Thymus (tissue), 14 donors: ENCODE measurements at places on chromosomes 5 and 9.

DNA sequence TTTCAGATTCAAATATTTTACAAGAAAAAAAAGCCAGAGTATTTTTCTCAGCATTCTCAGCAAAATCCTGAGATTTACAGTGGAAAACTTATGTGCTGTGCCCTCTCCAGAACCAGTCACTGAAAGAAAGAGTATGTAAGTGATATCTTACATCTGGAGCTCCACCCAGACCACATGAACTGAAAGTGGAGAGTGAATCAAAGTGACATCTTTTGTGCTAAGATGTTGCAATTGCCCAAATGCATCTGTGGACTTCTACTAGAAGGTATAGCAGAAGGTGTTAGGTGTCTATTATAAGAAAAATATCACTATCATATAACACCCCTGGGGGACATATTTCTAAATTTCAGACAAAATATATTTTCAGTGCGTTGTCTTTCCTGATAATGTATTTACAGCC, 49.0 kb upstream of the RIC1 start:
- DNase-seq, result no peak

GRCh38 chr5:178469975-178470759, 120.0 kb downstream of the COL23A1 start:
- DNase-seq, result no peak

GRCh38 chr5:59346982-59347381, 546.5 kb downstream of the PDE4D start:
- DNase-seq, result no peak

DNA sequence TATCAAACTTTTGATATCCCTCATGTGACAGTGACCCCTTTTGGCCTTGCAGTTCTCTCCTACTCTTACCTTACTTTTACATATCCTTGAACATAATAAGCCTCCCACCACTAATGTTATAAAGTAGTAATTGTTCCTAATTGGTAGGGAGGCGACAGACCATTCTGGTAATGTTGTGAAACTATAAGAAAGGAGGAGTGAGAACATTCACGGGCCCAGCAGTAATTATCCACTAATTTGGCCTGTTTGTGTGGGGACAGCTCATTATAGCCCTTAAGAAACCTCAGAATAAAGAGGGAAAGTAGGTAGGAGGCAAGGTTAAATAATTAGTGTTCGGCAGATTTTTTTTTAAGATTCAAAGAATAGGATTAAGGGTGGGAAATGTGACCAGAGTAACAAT, 1046.5 kb upstream of the ARRDC3 start:
- DNase-seq, result no peak

GRCh38 chr9:136626740-136627642, 35.7 kb upstream of the EGFL7 start:
- DNase-seq, result no peak

- no peak for DNase-seq
These were observed 3.1 kb upstream of the AHRR start for GRCh38 chr5:318341-318897.

DNA sequence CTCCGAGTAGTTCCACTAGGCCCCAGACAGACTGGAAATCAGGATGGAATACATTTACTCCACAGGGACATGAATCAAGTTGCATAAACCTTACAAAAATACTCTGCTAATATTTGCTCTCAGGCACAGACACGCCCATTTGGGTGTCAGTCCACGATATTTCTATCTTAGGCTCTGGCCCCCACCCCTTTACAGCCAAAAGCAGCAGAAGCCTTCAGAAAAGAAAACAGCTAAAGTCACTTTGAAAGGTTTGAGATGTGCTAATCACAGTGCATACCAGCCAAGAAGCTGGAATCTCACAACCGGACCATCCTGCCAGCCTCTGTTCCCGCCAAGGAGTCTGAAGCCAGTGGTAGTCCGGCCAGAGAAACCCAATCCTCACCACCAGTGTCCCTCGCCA, 22.6 kb downstream of the PTPN3 start:
- no peak for DNase-seq

- DNase-seq, result no peak
These were observed 19.5 kb downstream of the RAD1 start for GRCh38 chr5:34895641-34896419.

GRCh38 chr9:101516655-101517054, 17.0 kb upstream of the RNF20 start:
- DNase-seq, result no peak

DNA sequence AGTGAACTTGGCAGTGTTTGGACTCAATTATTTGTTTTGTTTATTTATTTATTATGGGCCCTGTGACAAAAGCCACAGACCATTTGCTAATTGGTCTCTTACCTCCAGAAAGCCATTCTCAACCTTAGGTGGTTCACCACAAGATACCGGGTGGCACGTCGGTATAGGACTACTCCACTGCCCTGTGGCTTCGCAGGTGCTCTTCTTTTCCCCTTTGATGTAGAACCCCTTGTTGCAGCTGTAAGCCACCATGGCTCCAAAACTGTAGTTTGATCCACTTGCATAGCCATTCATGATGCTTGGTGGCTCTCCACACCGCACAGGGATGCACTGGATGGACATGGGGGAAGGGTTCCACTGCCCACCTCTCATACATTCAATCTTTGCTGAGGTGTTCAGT, 73.3 kb upstream of the TXNDC8 start:
- peak; percentile 28 for DNase-seq

DNA sequence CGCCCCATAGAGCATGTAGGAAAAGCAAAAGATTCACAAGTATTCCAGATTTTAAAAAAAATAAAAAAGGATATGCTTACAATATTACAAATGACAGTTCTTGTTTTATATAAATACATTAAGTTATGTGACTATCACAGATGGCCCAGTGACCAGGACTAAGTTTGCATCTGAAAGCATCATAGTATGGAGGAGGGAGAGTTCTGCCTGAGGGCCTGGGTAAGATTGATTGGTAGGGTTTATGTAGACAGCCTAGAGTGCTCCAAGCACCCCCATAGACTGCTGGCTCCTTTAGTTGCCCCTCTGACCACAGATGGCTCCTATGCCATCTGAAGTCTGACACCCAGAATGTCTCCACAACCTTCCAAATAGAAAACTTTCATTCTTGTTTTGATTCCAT, 48.0 kb upstream of the ADAMTS16 start:
- DNase-seq, result no peak

DNA sequence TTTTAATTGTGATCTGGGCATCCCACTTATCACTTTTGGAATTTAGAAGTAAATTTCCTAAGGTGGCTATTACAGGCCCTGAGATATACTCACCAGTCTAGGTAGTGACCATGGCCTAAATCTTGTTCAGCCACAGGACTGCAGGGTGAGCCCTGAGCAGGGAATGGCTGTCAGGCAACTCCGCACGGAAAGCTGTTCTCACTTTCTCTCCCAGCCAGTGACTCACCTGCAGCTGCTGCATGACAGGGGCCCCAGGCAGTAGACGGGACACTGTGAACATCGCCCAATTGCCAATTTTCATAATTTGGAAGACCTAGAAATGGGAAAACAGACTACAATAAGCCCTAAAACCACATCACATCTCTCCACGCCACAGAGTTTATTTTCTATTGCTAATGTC, 69.6 kb upstream of the TAF1L start:
- no peak for DNase-seq

DNA sequence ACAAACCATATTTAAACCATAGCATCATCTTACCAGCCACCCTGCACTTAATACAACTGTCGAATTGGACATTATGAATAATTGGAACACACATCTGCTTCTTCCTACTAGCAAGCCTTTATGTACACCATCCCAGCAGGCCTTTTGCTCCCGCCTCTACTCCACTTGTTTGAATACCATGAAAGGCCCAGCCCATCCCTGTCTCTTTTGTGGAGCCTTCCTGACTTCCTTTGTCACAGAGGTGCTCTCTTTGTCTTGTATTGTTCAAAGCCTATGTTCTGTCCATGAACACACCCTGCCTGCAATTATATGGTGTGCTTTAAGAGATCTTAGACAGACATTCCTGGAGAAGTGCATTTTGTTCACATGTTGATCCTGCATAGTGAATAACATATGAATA, 465.7 kb downstream of the DIRAS2 start:
- DNase-seq, result no peak

DNA sequence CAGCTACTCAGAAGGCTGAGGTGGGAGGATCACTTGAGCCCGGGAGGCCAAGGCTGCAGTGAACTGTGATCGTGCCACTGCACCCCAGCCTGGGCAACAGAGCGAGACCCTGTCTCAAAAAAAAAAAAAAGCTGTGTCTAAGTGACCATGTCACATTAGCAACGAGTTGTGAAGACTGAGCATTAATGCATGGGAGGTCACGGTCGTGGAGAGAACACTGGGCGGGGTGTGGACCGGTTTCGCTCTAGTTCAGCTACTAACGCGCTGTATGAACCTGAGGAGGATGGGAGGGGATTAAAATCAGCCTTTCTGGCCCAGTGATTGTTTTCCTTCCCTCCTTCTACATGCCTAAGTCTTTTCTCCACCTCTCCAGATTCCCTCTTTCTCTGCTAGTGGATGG, 56.7 kb upstream of the CARTPT start:
- DNase-seq, result no peak

DNA sequence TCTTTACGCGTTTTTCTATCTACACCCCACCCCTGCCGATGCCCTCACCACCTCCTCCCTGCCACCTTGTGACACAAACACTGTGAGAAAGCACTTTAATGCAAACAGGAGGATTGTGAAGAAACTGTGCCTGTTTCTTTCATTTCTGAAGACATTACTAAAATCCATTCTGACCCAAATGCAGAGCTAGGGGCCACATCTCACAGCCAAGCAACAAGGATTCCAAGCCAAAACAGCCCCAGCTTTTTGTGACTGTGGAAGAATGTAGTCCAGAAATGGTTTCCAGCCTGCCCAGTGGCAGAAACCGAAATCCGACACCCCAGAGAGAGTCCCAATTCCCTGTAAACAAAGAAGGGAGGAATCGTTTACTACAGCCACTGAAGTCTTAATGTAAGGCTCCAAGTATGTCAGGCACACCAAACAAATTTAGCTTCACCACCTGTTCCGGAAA, 190.9 kb downstream of the TTC39B start:
- DNase-seq, result no peak

- no peak for DNase-seq
These were observed 529 bp downstream of the UBAC1 start for GRCh38 chr9:135960411-135961276.

DNA sequence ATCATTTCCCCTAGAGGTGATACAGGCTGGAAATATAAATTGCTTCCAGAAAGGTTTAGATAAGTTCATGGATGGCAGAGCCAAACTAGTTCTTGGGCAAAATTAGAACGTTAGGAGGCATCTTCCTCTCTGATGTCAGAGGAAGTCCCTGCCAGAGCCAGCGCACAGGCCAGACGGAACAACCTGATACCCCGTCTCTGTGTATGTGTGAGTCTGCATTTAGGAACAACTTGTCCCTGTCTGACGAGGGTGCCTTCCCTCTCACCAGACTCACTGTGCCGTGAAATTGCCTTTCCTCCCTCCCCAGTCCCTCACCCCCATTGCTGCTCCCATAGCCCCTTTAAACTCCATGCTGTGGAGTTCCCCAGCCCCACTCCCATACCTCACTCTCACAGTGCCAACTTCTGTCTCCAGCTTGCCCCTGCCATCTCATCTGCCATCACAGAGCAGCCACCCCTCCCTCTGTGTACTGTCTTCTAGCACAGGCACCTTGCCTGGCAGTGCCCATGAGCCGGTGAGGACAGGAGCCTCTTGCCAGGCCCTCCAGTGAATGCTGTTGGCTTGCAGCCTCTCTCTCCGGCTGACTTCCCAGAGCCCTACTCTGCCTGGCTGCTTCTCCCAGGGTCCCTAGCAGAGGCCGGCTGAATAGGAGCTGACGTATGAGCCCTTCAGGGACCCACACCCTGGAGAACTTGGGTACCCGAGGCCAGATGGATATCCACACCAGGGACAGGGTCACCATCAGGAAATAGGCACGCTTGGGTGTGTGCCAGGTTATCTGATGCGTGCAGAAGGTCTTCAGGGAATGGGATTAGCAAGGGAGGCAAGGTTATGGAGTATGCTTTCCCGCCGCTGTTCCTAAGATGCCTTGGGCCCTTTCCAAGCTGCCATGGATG, 26.7 kb downstream of the UNC5A start:
- DNase-seq, result no peak

DNA sequence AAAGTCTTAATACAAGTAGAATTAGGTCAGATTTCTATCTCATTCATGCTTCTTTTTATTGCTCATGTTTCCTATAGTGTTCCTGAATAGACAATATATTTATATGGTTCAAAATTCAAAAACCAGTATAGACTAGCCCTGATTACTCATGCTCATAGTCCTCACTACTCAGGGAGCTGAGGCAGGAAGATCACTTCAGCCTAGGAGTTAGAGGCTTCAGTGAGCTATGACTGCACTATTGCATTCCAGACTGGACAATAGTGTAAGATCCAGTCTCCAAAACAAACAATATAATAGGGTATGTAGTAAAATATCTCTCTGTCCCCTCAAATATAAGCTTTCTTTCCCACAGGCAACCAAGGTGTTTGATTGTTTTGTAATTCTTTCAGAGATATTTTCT, 2.4 kb downstream of the ANKRD31 start:
- DNase-seq, result no peak

DNA sequence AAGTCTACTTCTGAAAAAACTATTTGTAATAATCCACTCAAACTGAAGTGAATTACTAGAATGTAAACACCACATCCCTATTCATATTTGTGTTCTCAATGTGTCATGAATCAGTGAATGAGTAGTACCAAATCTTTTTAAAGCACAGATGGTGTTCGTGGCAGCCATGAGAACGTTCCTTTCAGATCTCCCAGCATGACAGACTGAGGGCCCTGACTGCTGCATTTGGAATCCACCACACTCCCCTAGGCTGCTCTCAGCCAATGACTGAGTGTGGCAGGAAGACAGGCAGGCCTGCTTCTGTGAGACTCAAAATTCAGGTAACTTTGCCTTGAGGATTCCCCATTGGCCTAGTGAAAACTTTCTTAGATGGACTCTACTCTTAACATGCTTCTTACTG, 10.9 kb upstream of the JMY start:
- no peak for DNase-seq

- no peak for DNase-seq
These were observed 38.9 kb downstream of the SERINC5 start for GRCh38 chr5:80216753-80217596.

DNA sequence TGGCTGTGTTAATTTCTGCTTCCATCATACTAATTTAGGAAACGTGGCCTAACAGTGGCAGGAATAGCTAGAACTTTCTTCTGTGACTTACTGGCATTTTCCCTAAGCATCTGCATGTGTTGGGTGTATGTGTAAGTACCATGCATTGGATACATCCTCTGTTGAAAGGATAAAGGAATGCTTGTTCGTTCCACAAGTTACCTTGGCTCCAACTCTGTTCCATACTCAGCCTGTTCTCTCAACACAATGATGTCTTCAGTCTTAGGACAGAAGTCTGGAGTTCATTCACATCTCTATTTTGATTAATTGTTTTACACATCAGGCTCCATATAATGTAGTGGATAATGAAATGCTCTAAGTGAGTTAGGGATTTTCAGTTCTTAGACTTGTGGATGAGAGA, 190.1 kb upstream of the DMRT1 start:
- DNase-seq, result no peak

GRCh38 chr5:112549605-112550166, 130.6 kb upstream of the EPB41L4A start:
- no peak for DNase-seq

- no peak for DNase-seq
These were observed 7.7 kb upstream of the NKX2-5 start for GRCh38 chr5:173242675-173243121.
